ENCODE measurements at places on chromosomes 1 and 21.

GRCh38 chr1:164699815-164700491 is 141.0 kb downstream of the PBX1 start:
- no peak for DNase-seq

DNA sequence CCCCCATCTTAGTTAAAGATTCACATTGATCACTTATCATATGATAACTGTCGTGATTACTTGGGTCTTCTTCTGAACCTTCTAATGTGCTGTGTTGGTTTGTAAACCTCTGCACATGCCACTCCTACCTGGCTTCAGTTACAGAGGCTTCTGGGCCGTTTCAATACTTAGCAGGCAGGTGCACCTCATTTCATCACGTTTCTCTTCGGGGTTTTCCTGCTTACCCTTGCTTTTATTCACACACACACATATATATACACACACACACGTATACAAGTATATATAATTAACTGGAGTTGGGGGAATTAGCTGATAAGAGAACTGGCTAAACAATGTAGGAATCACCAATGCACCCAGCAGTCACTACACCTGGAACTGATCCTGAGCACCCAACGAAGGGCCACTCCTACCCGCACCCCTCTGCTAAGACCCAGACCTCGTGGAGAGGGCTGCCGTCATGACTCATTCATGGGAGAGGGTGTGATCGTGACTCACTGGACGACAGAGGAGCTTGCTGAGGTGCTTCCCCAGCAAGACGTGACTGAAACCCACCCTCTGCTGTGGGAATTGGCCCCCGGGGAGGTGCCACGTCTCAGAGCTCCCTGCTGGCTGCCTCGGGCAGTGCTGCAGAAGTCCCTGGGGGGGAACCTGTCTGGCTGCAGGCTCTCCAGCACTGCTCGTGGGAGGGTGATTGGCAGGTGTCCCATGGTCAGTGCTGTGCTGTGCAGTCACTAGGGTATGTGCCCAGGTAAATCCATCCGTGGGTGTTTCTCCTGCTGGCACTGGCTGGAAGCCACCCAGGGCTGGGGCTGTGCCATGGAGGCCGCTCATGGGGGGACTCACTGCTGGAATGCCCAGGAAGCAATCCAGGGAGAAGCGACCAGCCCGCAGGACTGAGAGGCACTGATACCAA is 166.6 kb downstream of the DYRK1A start:
- DNase-seq, result no peak

GRCh38 chr1:155884982-155885381 is 25.6 kb downstream of the SYT11 start:
- no peak for DNase-seq

GRCh38 chr1:14599183-14599791 is 802 bp downstream of the KAZN start:
- DNase-seq, result no peak

DNA sequence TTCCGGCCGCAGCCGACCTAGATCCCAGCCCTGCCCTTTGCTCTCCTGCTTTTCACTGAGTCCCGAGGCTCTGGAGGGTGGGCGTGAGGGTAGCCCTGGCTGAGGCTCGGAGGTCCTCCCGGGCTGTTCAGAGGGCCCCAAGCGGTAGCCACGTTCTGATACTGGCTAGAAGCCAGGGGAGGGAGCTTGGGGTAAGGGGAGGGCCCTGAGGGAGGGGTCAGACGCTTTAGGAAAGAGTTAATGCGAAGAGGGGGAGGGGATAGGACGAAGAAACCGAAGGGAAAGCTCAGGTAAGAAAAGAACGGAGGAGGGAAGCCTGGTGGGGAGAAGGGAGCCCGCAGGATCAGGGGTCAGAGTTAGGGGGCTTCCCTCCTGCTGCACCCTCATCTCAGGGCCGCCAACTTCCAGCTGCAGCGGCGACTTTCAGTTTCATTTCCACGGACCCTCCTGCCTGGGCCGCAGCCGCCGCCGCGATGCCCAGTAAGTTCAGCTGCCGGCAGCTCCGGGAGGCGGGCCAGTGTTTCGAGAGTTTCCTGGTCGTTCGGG is at the start of gene MOV10:
MOV10 (plus strand) TSS at position 220 of the 546 bp plus-strand sequence; CDS start at position 474, 254 bp downstream.
- DNase-seq, result no peak

- DNase-seq, result no peak
Observed at GRCh38 chr1:89608984-89609725, 23.8 kb upstream of the LRRC8C start.

- DNase-seq, result no peak
Observed at GRCh38 chr1:192660613-192661012, 24.7 kb downstream of the RGS13 start.

DNA sequence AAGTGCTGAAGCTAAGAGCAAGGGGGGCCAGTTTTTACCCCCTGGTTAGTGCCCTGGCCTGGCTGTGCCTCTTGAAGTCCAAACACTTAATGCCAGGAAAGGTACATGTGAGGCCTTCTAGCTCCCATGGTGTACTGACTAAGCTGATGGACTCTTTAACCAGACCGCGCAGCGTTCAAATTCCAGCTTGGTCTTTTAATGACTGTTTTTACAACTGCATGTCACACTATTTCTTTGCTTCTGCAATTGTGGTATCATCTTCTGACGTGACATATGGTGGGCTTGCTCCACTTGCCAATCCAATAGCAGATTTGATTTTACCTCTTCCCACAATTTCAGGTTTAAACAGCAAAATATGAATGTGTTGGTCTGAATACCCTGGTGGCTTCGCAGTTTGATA is 197.3 kb downstream of the HUNK start:
- DNase-seq, result no peak

GRCh38 chr1:24212376-24212775 is 25.3 kb upstream of the IFNLR1 start:
- no peak for DNase-seq

DNA sequence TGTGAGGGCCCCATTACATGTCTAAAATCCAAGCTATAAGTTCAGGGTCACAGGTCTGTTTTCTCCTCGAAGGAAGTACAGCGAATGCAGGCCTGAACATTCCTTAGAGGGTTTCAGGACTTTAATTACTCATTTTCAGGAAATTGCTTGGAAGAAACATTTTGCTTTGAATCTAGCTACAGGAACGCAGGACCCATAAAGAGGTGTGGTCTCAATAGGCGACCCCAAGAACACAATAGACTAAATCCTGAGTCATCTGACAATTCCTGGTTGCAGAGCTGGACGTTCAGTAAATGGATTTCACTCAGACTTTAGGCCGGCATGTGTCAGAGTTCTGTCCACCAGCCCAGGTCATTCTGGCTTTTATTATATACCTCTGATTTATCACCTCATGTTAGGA is 1.0 kb upstream of the ERG start:
- no peak for DNase-seq

- no peak for DNase-seq
Observed at GRCh38 chr21:40128891-40129290, 261.7 kb downstream of the PCP4 start.

DNA sequence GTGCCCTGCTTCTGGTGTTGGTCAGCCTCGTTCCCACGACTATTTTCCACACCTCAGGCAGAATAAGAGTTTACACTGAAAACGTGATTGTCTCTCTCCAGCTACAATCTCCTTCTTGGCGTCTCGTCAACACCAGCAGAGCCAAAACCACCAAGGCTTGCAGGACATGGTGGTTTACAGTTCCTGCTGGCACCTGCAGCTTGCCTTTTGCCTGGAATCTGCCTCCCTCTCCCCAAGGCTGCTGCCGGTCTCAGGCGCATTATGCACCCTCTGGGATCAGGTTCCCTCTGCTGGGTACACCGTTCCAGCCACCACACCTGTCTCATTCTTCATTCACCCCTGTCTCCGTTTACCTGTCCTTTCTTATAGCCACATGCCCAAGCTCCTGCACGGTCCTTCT is 315.9 kb downstream of the DSCAM start:
- no peak for DNase-seq

- no peak for DNase-seq
Observed at GRCh38 chr1:45370575-45370974, 30.3 kb upstream of the MUTYH start.
